Occipital lobe (tissue), 3 donors: ENCODE measurements at places on chromosomes 6 and 20.

DNA sequence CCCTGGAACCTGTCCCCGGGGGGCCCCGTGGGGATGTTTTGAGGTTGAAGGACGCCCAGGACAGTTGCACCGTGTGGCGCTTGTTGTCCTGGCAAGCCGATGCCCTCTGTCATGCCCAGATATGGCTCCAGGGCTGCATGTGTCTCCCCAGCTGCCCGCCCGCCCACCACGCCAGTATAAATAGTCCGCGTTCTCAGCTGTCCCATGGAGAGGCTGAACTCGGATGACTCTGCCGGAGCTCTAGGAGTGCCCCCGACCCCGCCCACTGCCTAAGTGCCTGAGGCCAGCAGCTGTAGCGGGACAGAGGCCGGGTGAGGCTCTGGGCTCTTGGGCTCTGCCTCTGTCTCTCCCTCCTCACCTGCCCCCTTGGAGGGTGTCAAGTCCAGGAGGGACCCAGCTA lies 83.0 kb upstream of the GATA5 start:
- DNase-seq = no peak

- DNase-seq = no peak
Observed at GRCh38 chr20:63753381-63753780, 13.8 kb downstream of the SLC2A4RG start.

GRCh38 chr20:10527781-10528180 lies 92.7 kb downstream of the SLX4IP start:
- no peak for DNase-seq

DNA sequence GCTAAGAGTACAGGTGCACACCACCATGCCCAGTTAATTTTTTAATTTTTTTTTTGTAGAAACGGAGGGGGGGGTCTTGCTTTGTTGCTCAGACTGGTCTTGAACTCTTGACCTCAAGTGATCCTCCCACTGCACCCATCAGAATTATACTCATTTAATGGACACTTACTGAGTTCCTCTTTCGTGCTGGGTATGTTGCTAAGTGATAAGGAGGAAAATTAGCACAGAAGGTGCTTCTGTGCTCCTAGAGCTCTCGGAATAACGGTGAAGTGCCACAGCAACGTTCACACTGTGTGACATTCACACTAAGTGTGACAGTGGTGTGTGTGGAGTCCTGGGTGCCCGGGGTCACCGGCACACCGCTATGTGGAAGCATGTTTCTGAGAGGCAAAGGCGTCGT lies 32.1 kb upstream of the BMP6 start:
- no peak for DNase-seq

DNA sequence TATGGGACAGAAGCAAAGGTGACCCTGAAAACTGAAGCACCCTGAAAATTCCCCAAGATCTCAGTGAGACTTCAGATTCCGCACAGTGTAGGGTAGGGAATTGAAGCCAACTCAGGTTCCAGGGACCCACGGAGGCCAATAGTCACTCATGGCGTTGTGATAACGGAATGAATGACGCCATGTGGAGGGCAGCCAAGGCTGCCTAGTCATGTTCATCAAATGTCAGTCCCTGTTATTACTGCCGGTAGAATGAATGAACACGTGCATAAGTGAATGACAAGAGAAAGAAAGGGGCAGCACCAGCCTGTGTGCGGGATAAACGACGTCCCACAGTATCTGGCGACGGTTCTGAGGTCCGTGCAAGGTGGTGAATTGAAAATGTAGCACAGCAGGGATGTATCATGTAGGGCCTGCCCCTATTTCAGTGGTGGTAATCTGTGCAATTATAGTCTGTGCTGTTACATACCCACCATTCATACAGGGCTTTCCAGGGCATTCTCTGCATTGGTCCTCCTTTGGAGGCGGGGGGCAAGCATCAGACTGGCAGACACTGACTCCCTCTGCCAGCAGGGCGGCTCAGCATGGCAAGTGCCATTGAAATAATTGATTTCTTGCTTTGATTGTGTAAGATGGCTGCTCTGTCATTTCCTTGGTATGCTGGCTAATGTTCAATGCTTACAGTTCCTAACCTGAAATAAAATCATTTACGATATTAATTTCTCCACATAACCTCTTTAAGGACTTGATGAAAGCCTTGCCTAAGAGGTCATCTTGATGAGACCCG lies 386.9 kb downstream of the CDH4 start:
- DNase-seq = no peak
